A549 (cell line): ENCODE measurements at places on chromosomes 7 and 10.

GRCh38 chr7:71871446-71871845, 540.7 kb downstream of the CALN1 start:
- DNase-seq = no peak

- no peak for DNase-seq
Measured at GRCh38 chr10:124600051-124600880, 138.6 kb downstream of the LHPP start.

- DNase-seq = no peak
Measured at GRCh38 chr10:103123282-103124024, 69.6 kb downstream of the NT5C2 start.

GRCh38 chr7:47329320-47329926, 252.5 kb downstream of the TNS3 start:
- DNase-seq = no peak

DNA sequence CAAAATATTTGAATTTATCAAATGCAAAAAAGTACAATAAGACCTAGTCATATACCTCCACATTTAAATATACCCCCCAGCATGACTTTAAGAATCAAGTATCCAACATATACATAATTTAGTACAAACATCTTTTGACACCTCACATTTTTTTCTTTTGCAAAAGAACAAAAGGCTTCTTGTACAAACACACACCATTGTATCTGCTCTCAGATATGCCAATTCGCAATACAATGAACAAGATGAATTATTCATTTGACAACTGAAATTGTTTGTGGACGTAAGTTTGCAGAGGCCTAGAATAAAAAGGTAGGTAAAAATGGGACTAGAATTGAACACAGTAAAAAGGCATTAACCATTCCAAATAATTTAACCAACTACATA, 154.4 kb downstream of the CACNA2D1 start:
- no peak for DNase-seq

- no peak for DNase-seq
Measured at GRCh38 chr10:122245136-122245535, 26.0 kb upstream of the BTBD16 start.
